ENCODE measurements at places on chromosomes 16 and 17.

DNA sequence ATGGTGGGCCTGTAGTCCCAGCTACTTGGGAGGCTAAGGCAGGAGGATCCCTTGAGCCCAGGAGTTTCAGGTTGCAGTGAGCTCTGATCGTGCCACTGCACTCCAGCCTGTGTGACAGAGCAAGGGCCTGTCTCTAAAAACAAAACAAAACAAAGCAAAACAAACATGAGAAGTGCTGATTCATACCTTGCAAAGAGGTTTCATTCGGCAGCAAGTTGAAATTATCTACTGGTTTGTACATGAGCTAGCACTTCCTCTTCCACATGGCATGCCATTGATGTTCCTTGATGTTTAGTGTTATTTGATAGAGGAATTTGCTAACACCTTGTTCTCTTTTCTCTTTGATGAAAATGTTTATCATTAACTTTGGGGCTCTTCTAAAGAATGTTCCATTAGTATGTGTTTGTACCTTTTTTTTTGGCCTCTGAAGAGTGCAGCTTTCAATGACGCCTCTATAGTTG lies 50.6 kb downstream of the SPECC1 start:
- DNase-seq, result peak; percentile 63

DNA sequence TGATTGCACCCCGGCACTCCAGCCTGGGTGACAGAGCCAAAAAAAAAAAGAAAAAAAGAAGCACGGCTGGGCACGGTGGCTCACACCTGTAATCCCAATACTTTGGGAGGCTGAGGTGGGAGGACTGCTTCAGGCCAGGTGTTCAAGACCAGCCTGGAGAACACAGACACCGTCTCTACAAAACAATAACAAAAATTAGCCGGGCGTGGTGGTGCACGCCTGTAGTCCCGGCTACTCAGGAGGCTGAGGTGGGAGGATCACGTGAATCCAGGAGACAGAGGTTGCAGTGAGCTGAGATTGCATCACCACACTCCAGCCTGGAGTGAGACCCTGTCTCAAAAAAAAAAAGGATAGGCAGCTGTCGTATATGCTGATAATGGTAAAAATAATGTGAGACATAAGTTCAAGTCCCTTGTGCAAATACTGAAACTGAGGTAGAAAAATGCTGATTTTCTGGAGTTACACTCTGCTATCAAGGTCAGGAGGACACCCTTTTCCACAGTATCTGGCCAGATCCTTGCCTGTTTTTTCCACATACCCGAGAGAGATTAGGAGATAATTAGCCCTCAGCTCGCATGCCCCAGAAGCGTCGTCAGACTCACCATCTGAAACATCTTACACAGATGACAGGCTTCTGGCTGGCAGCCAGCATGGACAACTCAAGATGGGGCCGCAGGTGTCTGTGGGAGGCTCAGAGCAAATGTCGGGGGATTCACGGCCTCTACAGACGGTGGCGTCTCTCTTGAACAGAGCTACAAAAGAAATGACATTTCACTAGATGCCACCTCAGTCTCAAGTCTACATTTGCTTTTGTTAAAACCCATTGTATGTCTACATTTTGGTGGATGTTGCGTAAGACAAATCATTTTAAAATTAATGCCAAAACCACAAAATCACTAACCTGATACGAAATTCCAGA lies 36.8 kb downstream of the WDR45B start:
- DNase-seq, result no peak

GRCh38 chr17:60529806-60530205 lies 3.8 kb upstream of the APPBP2 start:
- no peak for DNase-seq

- DNase-seq, result peak; percentile 95
These were observed 13.6 kb downstream of the UBFD1 start for GRCh38 chr16:23570992-23571632.

DNA sequence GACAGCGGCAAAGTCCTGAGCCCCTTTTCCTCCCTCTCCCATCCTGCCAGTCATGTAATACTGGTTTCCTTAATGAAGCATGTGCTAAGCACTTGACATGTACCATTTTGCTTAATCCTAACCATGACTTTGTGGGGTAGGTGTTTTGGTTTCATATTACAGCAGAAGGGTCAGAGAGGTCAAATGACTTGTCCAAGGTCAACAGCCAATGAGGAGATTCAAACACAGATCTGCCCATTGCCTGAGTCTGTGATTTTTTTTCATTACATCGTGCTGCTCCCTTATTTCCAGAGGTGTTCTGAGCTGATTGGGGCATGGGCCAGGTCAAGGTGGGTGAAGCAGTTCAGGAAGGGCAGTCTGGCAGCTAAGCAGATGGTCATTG lies 17.6 kb upstream of the PHF12 start:
- no peak for DNase-seq

DNA sequence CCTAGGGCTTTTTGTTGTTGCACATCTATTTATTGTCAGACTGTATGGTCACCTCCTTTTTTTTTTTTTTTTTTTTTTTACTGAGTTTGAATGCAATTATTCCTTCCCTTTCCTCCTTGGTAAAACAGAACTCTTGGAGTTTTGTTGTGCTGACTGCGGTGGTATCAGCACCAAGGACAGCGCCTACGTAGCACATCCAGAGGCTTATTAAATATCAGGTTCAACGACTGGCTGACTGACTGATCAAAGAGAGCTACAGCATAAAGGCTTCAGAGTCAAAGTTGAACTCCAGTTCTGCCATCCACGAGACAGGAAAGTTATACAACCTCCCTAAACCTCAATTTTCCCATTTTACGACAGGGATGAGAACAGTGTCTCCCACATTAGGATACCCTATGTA lies 86.1 kb upstream of the RBFOX1 start:
- DNase-seq, result no peak

GRCh38 chr17:12859520-12859919 lies 70.2 kb downstream of the ARHGAP44 start:
- no peak for DNase-seq

DNA sequence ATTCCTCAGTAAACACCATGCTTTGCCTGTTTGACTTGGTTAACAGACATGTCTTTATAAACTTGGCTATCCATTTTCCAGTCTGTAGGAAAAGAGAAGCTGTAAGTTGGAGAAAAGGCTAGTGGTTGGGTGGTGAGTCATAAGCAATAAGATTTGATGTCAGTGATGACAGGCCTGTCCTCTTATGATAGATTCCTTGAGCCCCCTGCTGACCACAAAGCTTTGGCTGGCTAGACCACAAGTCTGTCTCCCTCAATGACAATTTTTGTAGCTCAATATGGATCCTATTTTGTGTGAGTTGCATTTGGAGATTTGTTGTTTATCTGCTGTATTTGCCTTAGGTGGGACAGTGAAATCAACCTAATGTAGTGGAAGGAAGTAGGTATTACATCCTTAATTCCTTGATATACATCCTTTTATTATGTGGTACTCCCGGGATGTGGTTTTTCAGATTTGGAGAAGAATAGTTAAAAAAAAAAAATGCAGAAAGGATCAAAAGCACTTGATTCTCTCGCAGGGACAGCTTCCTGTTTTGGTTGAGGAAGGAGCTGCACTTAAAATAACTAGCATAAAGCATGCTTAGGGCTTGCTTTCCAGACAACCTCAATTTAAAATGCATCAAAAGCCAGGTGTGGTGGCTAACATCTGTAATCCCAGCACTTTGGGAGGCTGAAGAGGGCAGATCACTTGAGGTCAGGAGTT lies 67.4 kb downstream of the SIAH1 start:
- peak; percentile 92 for DNase-seq

DNA sequence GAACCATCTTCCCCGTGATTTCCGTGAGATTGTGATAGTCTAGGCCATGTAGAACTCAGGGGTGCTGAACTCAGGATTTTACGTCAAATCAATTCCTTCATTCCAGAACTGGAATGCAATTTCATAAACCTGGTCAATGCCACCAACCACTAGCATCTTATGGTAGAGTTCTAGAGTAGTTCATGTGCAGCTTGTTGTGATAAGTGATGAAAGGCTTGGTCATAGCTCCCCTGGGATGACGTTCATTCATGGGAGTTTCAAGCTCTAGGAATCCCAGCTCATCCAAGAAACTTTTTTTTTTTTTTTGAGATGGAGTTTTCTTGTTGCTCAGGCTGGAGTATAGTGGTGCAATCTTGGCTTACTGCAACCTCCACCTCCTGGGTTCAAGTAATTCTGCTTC lies 3.7 kb upstream of the DPEP2 start:
- no peak for DNase-seq

- no peak for DNase-seq
These were observed 13.6 kb upstream of the TMEM220 start for GRCh38 chr17:10743316-10744009.

GRCh38 chr17:55347341-55347740 lies 74.3 kb downstream of the MMD start:
- DNase-seq, result no peak

- peak; percentile 82 for DNase-seq
These were observed 195.2 kb downstream of the MAP2K6 start for GRCh38 chr17:69609473-69610305.

- no peak for DNase-seq
These were observed 50.4 kb upstream of the CIBAR2 start for GRCh38 chr16:85162478-85163277.

- DNase-seq, result no peak
These were observed 19.2 kb downstream of the PRPSAP2 start for GRCh38 chr17:18877104-18877645.

- DNase-seq, result no peak
These were observed 23.9 kb downstream of the CA10 start for GRCh38 chr17:52134641-52135040.

- no peak for DNase-seq
These were observed 8.5 kb downstream of the CISD3 start for GRCh38 chr17:38738686-38739085.

DNA sequence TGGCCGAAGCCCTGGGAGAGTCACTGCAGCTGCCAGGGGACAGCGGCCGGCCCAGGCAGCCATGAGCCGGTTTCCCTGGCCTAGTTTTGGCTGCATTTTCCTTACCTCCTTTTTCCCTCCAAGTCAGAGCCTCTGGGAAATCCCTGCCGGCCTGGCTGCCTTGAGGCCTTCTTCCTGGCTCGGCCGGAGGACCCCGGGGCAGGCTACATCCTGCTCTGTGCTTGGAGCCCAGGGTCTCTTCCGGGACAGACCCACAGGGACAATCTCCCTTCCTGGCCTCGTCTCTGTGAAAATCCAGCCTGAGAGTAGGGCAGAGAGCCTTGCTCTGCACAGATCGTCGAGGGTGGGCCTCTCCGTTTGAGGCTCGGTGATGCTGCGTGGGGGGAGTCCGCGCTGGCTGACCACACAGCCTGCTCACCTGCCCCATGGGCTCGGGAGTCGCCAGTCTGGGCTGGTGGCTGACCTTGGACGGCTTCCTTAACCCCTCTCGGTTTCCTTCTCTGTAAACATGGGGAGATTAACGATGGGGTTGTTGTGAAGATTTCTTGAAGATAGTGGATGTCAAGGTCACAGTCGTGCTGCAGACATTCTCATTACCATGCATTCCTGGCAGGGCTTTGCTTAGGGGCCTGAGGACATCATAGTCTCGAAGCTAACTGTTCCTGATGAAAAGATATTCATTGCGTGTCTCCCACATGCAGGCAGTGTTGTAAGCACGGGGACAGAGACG lies 34.8 kb upstream of the CIBAR2 start:
- no peak for DNase-seq

- no peak for DNase-seq
These were observed 312.3 kb downstream of the TOX3 start for GRCh38 chr16:52234626-52235025.

DNA sequence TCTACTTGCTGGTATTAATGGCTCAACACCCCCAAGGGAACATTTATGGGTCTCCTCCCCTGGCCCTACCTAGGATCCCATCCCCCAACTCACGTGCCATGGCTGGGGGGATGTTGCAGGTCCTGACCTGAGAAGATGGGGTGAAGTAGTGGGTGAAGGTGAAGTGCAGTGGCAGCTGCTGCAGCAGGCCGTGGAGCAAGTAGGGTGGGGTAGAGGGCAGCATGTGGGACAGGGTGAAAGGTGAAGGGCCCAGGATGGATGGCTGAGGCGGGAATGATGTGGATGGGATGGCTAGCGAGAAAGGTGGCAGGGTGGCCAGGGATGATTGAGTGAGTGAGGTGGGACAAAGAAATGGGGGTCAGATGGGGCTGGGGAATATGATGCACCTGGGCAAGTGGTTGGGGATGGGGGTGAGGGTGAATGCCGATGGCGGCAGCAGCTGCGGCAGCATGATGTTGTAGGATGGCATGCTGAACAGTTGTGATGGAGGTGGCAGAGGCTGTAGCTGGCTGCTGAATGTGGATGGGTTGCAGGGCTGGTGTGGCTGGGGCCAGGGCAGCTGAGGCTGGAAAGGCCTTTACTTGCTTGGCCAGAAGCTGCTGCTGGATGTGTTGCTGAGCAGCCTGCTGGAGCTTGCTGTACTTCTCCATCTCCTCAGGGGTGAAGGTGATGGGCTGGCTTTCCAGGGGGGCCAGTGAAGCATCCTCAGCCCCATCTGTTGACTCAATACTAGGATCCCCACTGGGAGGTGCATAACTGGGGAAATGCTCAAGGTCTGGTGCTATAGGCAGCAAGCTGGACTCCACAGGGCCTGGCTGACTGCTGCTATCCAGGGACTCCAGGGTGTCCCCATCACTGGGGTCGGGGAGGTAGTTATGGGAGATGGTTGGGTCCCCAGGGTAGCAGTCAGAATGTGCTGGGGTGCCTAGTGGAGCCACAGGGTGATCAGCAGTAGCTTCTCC lies 8.3 kb upstream of the ITGA2B start:
- no peak for DNase-seq

GRCh38 chr16:88687254-88687576 lies 908 bp upstream of the SNAI3 start:
- DNase-seq, result no peak

- no peak for DNase-seq
These were observed 55.2 kb downstream of the CRISPLD2 start for GRCh38 chr16:84874983-84875382.

DNA sequence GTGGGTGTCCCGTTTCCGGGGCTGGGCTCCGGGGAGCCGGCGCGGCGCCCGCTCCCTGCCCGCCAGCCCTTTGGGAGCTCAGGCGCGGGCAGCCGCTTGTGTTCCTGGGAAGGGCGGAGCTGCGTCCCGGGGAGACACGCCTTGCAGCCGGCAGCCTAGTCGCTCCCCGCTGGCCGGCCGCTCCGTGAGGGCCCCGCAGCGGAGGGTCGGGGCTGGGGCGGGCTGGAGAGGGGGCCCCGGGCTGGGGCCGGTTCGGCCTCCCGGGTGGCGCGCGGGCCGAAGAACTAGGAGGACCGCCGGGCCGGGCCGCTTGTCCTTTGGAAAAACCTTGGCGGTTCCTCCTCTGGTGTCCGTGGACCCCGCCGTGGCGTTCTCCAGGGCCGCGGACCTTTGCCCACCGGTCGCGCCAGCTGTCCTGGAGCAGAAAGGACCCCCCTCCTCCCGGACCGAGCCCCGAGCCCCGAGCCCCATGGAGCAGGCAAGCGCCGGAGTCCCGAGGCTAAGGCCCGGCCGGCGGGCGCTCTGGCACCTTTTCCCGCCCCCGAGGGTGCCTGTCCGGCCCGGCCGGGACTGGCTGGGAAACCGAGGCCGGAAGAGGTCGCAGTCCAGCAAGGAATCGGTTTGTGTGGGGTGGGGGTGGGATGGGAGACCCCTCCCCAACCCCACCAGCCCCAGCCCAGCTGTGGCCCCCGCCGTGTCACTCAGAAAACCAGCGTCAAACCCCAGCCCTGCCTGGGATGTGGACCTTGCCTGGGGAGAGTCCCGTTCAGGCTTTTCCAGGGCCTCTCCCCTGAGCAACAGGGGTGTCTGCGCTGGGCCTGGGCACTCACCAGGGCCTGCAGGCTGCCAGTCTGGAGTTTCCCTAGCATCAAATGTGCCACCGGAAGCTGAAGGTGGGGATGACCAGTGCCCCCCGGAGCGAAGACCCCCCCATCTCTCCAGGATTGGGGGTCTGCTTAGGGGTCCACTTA lies 6.8 kb upstream of the TBC1D3B start:
- DNase-seq, result no peak

- DNase-seq, result peak; percentile 70
These were observed 18.5 kb upstream of the NAGLU start for GRCh38 chr17:42517516-42517915.

GRCh38 chr17:78903101-78903779 lies at the start of gene CEP295NL:
CEP295NL (minus strand) TSS chr17:78903201; CDS start chr17:78901828, 1,373 bp downstream.
- peak; percentile 7 for DNase-seq

Measured in MV-4-11 (cell line).